COR-L47 (cell line): ENCODE measurements at places on chromosomes 3 and 15.

- no peak for DNase-seq
Observed at GRCh38 chr15:85335193-85335942, 45.0 kb upstream of the AKAP13 start.

- DNase-seq, result no peak
Observed at GRCh38 chr3:1848935-1849334, 249.7 kb upstream of the CNTN4 start.

GRCh38 chr3:188092648-188093047 lies 61.3 kb upstream of the LPP start:
- no peak for DNase-seq

DNA sequence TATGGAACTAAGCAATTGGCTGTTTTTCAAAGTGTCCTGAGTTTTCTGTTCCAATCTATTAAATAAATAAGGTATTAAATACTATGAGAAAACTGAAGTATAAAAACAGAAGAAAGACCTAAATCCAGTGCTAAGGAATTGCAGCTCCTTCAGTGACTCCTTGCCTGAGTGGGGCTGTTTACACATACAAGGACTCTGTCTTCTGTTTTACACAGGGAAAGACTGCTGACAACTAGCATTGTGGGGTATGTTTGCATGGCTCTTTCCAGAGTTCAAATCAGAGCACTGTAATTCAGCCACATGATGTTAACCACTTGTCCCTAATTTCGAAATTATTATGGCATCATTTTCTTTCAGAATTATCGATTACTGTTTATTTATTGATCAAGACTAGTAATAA lies 31.3 kb upstream of the MEIS2 start:
- no peak for DNase-seq

DNA sequence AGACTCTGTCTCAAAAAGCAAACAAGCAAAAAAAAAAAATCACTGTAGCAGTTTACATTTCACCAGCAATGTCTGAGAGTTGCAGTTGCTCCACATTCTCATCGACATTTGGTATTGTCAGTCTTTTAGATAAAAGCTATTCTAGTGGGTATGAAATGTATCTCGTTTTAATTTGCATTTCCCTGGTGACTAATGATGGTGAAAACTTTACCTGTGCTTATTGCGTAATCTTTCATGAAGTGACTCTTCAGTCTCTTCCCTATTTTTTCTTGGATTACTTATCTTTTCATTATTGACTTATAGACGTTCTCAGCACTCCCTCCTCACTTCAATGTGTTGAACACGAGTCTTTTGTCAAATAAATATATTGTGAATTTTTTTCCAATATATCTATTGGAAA lies 37.2 kb upstream of the CLSTN2 start:
- no peak for DNase-seq

- no peak for DNase-seq
Observed at GRCh38 chr3:85800676-85801075, 841.9 kb downstream of the CADM2 start.

GRCh38 chr3:53550005-53550620 lies 55.7 kb downstream of the CACNA1D start:
- DNase-seq, result no peak
